ENCODE measurements at places on chromosomes 12 and 14. TPM values are rescaled to one million over a fixed set of nuclear protein-coding genes. Genes with fewer than 3 reads are reported as not detected.
A peak's percentile ranks its signal among the peaks of the same experiment; 100 is the strongest.

GRCh38 chr12:116319898-116320621 is 42.6 kb upstream of the MED13L start:
- no peak overlapping the region for H3K27ac ChIP-seq
- peaks cover 3% of the 10 kb centered on the region for H3K27me3 ChIP-seq
- DNase-seq, result no peak
- no peaks in the 10 kb centered on the region for H3K36me3 ChIP-seq

DNA sequence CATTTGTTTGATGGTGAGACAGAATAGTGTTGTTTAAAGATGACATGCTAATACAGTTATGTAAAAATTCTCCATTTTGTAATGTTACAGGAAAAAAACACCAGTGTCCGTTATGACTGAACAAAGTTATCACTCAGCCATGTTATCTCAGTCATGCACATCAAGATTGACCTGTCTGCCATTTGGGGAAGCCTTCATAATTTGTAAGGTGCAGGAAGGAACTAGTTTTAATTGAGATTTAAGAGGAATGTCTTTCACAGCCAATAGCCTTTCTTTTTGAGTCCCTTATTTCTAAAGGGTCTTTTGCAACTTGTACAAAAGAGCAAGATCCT is 432.2 kb downstream of the RAD51B start:
- no peaks in the 10 kb centered on the region for H3K27me3 ChIP-seq
- H3K36me3 ChIP-seq, result no peaks in the 10 kb centered on the region
- H3K27ac ChIP-seq, result no peak overlapping the region
- H3K4me3 ChIP-seq, result no peak overlapping the region

GRCh38 chr12:6266971-6267721 is 43.3 kb upstream of the PLEKHG6 start:
- H3K4me3 ChIP-seq, result no peak overlapping the region
- no peaks in the 10 kb centered on the region for H3K36me3 ChIP-seq
- H3K27ac ChIP-seq, result no peak overlapping the region
- DNase-seq, result no peak
- peaks cover 13% of the 10 kb centered on the region for H3K27me3 ChIP-seq
- H3K4me1 ChIP-seq, result no peaks in the 10 kb centered on the region

DNA sequence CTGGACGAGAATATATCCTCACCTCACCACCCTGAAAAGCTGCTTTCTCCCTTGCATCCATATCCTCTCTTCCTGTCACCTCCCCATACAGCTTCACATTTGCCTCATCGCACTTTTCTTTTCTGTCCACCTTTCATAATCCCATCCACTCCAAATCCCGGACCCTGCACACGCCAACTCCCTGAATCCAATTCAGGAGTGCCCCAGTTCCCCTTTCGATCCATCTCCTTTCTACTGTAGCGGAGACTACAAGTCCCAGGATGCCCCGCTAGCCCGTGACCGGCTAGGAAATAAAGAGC is 2.5 kb downstream of the TMEM253 start:
- H3K36me3 ChIP-seq, result no peaks in the 10 kb centered on the region
- no peaks in the 10 kb centered on the region for H3K27me3 ChIP-seq
- peak overlapping the region; percentile 98 for H3K27ac ChIP-seq
- no peak for DNase-seq

DNA sequence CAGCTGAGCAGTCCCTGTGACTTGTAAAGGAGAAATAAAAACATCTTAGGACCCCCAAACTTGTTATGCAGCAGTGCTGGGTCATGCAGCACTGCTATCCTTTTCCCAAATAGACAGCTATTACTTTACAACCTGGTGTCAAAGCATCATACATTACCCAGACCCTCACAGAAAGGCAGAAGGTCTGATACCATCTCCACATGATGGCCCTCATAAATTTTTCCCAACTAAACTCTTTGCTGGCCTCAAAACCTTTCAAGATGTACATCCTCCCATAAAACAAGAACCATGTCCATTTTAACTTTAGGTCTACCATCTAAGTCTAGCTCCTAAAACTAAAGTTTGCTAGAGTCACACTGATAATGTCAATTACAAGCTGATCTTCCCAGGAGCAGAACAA is 8.7 kb upstream of the RESF1 start:
- no peaks in the 10 kb centered on the region for H3K36me3 ChIP-seq
- no peak overlapping the region for H3K4me3 ChIP-seq
- H3K4me1 ChIP-seq, result no peaks in the 10 kb centered on the region
- no peaks in the 10 kb centered on the region for H3K27me3 ChIP-seq
- no peak for DNase-seq

DNA sequence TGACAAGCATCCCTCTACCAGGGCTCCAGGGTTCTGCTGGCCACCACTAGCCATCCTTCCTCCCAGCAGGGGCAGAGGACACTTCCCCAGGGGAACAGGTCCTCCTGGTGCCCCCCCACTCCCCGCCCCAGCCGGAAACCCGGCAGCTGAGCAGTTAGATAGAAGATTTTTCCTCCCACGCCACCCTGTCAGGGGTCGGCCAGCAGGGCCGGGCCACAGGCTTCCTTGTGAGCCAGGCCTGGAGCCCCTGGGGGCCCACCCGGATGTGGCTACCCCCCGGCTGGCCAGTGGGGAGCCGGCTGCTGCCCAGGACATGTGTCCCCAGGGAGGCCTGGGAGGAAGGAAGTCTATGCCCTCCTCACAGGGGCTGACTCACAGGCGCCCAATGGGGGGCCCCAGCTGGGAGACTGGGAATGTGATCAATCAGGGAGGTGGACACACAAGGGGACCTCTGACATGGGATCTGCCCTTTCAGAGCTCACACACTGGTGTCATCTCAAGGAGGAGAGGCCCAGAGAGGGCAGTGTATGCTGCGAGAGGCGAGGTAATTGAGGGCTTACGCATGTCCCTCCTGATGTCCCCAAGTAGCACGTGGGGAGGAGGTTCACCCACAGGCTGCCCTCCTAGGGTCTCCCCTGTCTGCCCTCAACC is 4.2 kb downstream of the SH2B3 start:
- H3K27me3 ChIP-seq, result no peaks in the 10 kb centered on the region
- peaks cover 49% of the 10 kb centered on the region for H3K4me1 ChIP-seq
- H3K27ac ChIP-seq, result peak overlapping the region; percentile 88

- no peaks in the 10 kb centered on the region for H3K4me1 ChIP-seq
- H3K27me3 ChIP-seq, result no peaks in the 10 kb centered on the region
- no peak for DNase-seq
- no peaks in the 10 kb centered on the region for H3K36me3 ChIP-seq
These were observed 238.6 kb downstream of the ZFP36L1 start for GRCh38 chr14:68554231-68554630.

- no peaks in the 10 kb centered on the region for H3K36me3 ChIP-seq
- peaks cover 4% of the 10 kb centered on the region for H3K27me3 ChIP-seq
- no peak overlapping the region for H3K27ac ChIP-seq
These were observed 6.8 kb downstream of the TSPAN9 start for GRCh38 chr12:3083921-3084347.

CLEC7A gene
- 0.44 TPM for total RNA-seq

AVPR1A gene
- total RNA-seq, result 0.05 TPM

HSPB8 gene
- total RNA-seq, result not detected

VRTN gene
- not detected for total RNA-seq

RNF212B gene
- 1.1 TPM for total RNA-seq
